ENCODE measurements at places on chromosomes 7 and 10.

DNA sequence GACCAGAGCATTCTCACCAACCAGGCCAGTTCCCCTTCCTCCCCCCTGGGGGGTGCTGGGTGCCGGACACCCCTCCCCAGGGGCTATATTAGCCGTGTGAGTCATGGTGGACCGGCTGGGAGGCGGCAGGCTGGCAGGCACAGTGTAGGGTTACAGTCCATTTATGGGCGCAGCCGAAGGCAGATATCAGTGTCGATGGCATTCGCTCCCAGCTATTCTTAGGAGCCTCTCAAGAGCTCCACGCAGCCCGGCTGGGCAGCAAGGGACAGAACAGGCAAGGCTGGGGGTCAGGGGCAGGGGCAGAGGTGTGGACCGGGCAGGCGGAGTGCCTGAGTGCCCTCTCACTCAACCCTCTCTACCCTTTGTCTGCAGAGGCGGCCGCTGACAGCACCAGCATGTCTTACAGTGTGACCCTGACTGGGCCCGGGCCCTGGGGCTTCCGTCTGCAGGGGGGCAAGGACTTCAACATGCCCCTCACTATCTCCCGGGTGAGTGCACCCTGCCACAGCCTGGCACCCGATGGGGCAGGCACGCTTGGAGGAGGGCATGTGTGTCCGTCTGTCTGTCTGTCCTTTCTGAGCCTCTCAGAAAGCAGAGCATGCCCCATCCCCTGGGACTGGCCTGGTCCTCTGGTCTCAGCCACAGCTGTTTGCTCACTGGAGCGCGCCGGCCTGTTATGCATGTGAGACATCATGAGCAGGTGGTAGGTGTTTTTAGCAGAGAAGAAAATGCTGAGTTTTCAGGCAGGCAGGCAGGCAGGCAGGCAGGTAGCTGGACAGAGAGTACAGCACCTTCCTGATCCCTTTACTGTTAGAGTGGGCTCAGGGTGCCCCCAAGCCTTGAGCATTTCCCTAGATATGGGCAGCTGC lies at the start of gene LDB3:
Gene LDB3, plus strand, starts transcription at position 215 of the 869 bp plus-strand sequence. Its CDS starts 181 bp downstream, at position 396.
- DNase-seq = no peak

GRCh38 chr10:129968853-129969183 lies 4.7 kb upstream of the EBF3 start:
- DNase-seq = no peak

- DNase-seq = no peak
These were observed 3.8 kb downstream of the FAM13C start for GRCh38 chr10:59358576-59358975.

GRCh38 chr7:27083646-27084045 lies 12.2 kb downstream of the HOXA1 start:
- DNase-seq = no peak

GRCh38 chr10:109892931-109893330 lies 30.4 kb downstream of the XPNPEP1 start:
- no peak for DNase-seq

GRCh38 chr7:124679146-124679545 lies 86.4 kb downstream of the GPR37 start:
- no peak for DNase-seq

GRCh38 chr10:112732277-112732921 lies 217.6 kb upstream of the TCF7L2 start:
- DNase-seq = no peak

DNA sequence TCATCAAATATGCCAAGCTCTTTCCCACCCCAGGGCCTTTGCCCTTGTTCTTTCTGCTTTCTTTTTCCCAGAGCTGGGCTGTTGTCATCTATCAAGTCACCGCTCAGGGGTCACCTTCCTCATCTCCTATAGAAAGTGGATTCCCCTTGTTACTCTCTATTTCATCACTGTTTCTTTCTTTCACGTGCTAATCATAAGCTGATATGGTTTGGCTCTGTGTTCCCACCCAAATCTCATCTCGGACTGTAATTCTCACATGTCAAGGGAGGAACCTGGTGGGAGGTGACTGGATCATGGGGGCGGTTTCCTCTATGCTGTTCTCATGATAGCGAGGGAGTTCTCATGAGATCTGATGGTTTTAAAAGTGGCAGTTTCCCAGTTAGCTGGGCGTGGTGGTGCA lies 17.0 kb upstream of the TIAL1 start:
- DNase-seq = no peak

GRCh38 chr7:154598396-154598795 lies 404.5 kb downstream of the PAXIP1 start:
- DNase-seq = no peak

- DNase-seq = no peak
These were observed 104.6 kb upstream of the KIF5B start for GRCh38 chr10:32160864-32161263.

GRCh38 chr7:26429168-26429567 lies 137.5 kb downstream of the SNX10 start:
- DNase-seq = no peak

- DNase-seq = no peak
These were observed at the start of gene TMEM229A for GRCh38 chr7:124032369-124033094. TSS of gene TMEM229A (minus strand) at chr7:124033067. CDS start at chr7:124033003, 64 bp downstream.

- no peak for DNase-seq
These were observed 23.4 kb downstream of the ADRA2A start for GRCh38 chr10:111100198-111100597.

DNA sequence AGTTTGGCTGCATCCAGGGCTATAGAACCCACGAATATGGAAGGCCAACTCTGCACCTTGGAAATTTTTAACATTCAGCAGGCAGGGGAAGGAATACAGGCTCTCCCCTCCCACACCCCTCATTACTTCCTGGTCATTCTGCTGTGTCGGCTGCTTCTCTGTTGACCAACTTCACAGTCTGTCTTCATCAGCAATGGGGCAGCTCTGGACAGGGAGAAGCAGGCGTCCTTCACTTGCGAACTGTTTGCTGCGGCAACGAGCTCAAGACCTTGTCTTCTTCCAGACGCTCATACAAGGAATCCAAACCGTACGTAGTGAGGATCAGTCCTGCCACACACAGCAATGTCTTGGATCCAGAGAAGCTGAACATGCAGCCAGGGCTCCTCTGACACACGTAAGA lies 192.2 kb downstream of the DIP2C start:
- no peak for DNase-seq

GRCh38 chr7:79459381-79459780 lies 5.9 kb upstream of the MAGI2 start:
- DNase-seq = no peak

DNA sequence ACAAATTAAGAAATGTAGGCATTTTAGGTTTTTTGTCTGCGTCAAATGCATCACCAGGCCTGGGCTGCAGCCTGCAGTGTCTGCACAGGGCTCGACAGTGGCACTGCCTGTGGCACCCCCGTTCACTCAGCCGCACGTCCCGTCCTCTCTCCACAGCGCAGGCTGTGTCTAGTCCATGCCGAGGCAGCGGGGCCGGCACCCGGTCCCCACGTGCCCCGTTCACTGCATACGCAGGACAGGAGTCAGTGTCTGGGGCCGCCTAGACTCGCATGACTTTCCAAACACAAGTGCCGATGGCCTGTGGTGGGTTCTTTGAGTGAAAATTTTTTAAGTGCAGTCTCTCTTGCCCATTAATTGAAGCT lies 446.4 kb downstream of the PTPRN2 start:
- no peak for DNase-seq

- DNase-seq = no peak
These were observed 103.3 kb downstream of the CHRM2 start for GRCh38 chr7:136971776-136972175.

DNA sequence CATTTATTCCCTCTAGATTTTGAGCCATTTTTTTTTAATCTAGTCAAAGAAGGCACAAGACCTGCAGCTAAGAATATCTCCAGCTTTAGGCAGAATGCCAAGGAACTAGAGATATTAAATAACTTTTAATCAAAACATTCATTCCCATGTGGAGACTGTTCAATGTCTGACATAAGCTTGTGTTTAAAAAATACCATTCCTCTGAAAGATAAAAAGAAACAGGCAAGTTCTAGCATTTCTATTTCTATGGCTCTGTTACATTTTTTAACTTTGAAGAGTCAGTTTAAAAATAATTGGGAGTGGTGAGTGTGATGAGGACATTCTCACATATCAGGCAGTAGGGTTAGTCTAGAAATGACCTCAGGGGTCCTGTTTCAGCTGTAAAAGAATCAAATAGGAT lies 48.0 kb downstream of the RHOBTB1 start:
- no peak for DNase-seq

DNA sequence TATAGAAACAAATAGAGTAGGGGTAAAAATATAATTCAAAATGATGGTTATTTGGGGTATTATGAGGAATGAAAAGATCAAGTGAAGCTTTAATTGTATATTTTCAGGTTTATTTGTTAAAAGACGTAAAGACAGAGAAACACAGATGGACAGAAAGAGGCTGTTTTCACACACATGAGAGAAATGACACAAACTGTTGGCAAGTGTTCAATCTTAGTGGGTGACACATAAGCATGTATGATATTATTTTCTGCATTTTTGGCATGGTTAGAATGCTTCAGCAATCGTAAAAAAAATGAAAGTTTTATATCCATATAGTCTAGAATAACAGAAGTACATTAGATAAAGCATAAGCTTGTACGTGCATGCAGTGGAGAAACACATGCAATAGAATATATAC lies 464.4 kb upstream of the AKR1E2 start:
- DNase-seq = no peak

DNA sequence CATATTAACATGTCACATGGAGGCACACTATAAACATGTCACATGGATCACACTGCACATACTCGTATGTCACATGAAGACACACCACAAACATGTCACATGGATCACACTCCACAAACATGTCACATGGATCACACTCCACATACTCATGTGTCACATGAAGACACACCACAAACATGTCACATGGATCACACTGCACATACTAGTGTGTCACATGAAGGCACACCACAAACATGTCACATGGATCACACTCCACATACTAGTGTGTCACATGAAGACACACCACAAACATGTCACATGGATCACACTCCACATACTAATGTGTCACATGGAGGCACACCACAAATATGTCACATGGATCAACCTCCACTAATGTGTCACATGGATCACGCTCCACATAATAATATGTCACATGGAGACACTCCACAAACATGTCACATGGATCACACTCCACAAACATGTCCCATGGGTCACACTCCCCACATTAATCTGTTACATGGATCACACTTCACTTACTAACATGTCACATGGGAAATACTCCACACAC lies 195.6 kb upstream of the PFKP start:
- DNase-seq = no peak

GRCh38 chr10:59606551-59606961 lies 103.1 kb downstream of the SLC16A9 start:
- DNase-seq = no peak
